ENCODE measurements at places on chromosomes 4 and X.

- DNase-seq: no peak
Measured at GRCh38 chr4:139779691-139780090, 114.1 kb downstream of the MGST2 start.

DNA sequence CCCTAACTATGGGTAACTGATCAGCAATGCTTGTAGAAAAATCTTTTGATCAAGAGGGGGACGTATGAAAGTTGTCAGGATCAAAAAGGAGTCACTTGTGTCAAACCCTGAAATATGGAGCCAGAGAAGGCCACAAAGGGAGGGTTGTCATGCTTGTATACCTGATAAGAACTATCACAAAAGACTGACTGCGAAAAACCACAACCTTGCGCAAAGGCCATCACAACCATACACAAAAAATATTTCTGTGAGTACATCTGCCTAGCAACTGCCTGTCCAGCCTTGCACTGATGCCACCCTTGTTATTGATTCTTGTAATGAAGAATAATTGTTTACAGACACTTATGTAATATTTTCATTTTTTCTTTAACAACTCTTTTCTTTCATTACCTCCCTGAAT lies 22.8 kb upstream of the EIF4E start:
- DNase-seq: no peak

DNA sequence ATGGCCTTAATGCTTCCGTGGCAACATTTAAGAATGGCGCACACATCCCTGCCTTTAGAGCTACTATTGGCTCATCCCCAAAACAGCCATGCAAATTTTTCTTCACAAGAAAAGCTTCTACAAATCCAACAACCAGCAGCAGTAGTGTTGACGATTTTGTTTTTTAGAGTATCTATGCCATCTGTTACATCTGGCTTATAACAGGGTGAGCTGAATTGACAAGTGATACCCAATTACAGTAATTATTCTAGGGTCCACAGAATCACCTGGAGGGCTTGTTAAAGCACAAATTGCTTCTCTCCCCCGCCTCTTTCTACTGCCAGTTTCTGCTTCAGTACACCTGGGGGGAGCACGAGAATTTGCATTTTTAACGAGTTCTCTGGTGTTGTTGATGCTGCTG lies 34.1 kb downstream of the DCHS2 start:
- DNase-seq: no peak

DNA sequence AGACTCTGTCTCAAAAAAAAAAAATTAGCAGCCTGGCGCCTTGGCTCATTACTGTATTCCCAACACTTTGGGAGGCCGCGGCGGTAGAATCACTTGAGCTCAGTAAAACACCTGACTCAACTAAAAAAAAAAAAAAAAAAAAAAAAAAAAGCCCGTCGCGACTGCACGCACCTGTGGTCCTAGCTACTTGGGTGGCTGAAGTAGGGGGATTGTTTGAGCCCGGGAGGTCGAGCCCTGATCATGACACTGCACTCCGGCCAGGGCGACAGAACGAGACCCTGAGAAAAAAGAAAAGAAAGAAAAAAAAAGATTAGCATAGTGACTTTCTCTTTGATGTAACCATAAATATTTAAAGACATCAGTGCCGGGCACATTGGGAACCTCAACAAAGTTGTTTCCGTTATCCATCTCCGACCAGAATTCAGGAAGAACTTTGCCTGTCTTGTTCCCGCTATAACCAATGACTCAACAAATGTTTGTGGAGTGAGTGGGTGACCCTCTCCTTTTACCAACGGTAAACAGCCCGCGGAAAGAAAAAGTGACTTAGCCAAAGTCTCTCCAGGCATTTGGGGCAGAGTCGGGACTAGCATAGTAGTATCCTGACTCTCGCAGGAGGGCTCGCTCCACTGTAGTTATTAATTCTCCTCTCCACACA lies 553 bp upstream of the MED28 start:
- DNase-seq: no peak

DNA sequence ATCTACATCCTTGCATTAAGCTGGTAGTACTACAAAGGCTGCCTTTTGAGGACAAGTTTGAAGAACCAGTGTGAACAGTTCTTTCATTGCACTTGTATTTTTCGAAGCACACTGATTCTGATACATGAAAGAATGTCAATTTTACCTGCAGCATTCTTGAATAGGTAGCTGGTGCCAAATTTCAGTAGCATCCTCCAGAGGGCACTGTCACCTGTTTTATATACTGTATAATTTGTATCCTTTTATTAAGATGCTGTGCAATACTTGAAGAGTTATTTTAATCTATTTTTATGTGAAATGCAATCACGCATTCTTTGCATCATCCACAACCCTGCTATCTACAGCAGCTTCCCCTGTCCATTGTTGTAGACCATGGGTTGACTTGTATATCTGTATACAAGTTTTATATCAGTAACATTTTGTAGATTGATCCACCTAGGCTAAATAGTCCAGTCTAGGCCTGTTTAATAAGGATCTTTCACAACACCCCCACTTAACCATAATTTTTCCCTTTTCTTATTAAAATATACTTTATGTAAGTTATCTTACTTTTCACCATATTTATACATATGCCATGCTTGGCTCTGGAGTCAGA lies 325.7 kb downstream of the PCDH7 start:
- DNase-seq: no peak

- DNase-seq: no peak
Measured at GRCh38 chr4:75950213-75950815, 9.5 kb upstream of the NAAA start.

DNA sequence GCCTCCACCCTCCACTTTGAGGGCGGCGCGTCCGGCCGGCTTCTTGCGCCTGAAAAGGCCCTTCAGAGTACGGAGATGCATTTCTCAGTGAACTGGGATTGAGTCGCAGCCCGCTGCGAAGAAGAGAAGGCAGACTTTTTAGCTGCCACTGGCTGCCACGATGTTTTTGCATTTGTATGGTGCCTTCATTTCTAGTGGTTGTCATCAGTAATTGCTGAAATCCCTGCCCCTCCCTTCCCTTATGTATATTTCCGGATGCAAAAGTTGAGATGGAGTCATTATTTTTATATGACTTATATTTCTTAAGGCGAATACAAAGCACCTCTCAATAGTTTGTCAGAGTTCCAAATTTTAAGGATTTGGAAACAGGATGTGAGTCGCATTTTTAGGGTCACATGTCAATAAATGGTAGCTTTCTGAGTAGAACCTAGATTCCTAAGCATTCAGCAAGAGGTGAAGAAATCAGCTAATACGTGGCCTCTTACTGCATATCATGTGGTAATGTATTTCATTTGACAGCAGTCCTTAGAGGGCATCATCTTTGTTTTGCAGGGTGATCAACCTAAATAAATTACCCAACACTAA lies 658 bp downstream of the ATP6AP2 start:
- DNase-seq: no peak

- DNase-seq: no peak
Measured at GRCh38 chrX:21374994-21375707, 933 bp downstream of the CNKSR2 start.

DNA sequence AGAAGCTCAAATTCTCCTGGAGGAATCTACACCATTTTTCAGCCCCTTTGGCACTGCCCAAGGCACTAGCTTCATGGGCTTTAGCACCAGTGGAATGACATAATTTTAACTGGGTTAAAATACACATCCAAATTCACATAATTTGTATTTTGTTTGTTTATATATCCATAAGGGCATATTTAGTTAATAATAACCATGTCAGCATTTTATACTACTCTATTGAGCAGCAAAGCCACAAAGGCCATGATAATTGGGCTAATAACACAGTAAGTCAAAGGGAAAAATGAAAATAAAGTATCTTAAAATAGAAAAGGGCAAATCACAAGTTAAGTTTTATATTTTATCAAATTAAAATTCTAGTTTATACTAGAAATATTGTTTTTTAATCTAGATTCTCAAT lies 262.7 kb upstream of the TACR3 start:
- DNase-seq: no peak

- DNase-seq: no peak
Measured at GRCh38 chr4:95293014-95293413, 255.8 kb downstream of the UNC5C start.

GRCh38 chrX:45709381-45709780 lies 508.7 kb upstream of the DIPK2B start:
- no peak for DNase-seq

DNA sequence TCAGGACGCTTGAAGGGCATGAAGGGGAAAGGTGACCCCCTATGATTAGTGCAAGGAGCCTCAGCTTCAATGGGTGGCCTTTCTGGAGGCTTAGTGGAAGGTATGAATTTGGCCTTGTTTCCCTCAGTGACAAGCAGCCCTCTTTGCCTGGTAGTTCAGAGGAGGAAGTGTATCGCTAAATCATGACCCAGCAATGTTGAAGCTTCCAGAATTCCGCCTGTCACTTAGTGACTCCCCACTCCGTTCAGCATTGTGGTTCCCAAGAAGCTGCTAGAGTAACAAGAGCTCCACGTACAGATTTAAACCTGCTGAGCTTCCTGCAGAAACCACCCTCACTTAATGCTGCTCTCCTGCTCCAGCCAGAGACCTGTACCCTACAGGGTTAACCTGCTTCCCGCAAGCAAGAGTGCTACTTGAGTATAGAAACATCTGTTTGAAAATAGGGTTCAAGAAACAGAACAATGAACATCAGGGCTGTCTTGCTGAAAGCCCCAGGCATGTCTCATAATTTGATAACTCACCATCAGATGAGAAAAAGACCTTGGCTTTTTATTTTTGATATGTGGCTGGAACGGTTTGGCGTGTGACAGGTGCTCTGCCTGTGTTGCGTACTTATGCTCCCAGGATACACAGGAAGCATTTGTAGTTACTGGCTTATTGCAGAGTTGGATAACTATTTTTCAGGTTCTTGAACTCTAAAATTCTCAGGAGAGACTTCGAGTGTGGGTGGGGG lies 105.2 kb downstream of the UCHL1 start:
- DNase-seq: no peak

DNA sequence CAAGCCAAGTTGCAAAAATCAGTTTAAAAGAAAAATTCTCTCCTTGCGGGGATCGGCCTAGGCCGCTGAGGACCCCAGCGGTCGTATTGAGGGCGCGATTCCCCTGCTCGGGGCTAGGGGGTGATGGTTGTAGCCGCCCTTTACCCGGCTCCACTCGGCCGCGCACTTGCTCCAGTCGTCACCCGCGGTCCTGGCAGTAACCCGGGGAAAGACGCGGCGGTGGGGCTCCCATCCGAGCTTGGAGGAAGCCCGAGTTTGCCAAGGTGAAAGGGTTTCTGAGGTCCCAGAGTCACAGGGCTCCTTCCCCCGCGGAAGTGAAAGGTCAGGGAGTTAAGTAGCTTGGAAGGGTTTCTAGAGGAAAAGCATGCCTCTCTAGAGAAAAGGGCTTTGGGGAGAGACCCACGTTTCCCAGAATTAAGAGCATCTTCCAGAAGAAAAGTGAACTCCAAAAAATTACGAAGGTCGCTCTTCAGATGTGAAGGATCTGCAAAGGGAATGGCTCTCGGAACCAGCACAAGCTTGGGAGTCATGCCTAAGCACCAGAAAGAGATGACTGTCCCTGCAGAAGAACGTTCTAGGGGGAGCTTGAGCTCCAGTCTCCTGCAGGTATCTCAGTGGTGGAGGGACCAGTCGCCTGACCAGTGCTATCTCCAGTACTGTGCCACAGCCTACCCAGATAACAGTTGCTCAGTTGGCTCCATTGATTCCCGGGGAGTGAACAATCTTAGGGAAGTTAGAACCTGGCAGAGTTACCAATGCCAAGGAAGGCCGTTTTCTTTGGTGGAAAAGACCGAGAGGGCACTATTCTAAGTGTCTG lies 875 bp downstream of the LAP3 start:
- no peak for DNase-seq

- no peak for DNase-seq
Measured at GRCh38 chrX:43239356-43239755, 416.7 kb upstream of the MAOA start.

DNA sequence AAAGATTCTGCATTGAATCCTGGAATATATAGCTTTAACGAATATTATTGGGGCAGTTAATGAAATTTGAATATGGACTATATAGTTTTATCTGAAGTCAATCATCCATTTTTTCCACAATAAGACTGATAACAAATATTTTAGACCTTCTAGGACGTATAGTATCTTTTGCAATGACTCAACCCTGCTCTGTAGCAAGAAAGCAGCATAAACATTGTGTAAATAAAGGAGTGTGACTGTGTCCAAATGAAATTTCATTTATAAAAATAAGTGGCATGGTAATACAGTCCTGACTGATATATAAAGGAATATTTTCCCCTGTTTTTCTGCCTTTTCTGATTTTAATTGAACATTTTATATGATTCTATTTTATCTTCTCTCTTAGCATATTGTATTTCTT lies 947.7 kb upstream of the SLIT2 start:
- no peak for DNase-seq
